ENCODE measurements at places on chromosomes 6 and 20. TPM values are rescaled to one million over a fixed set of nuclear protein-coding genes. Genes with fewer than 3 reads are reported as not detected.

DNA sequence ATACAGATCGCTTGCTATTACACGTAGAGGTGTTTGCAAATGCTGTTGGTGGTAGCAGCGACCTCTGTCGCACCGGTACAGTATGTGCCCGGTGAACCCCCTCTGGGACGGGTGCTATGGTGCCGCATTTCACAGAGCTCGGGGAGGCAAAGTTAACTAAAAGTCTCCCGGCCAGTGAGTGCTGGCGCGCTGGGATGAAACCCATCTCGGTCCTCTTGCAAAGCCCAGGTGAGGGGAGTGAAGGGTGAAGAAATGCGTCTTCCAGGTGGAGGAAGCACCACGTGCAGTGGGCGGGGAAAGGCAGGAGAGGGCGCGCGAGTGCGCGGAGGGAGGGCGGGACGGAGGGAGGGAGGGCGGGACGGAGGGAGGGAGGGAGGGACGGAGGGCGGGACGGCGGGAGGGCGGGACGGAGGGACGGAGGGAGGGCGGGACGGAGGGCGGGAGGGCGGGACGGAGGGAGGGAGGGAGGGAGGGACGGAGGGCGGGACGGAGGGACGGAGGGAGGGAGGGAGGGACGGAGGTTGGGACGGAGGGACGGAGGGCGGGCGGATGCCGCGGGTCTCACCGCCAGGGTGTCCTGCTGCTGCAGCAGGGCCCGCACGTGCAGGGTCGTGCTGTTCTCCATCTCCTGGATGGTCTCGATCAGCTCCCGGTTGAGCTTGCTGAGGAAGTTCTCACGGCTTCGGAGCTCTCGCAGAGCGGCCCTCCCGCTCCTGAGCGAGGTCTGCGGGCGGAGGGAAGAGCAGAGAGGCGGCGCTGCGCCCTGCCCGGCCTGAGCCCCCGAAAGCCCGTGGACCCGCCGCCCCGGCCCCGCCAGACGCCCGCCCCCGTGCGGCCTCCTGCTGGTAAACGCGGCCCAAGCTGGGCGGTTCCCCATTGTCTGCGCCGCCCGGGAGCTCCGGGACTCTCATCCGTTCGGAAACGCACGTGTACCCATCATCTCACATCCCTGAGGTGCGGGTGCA is 11.7 kb downstream of the C20orf96 start:
- peaks cover 5% of the 10 kb centered on the region for H3K36me3 ChIP-seq
- no peaks in the 10 kb centered on the region for H3K27me3 ChIP-seq
- no peak overlapping the region for H3K4me3 ChIP-seq

GRCh38 chr6:34278833-34279232 is 30.0 kb upstream of the SMIM29 start:
- no peak for DNase-seq
- no peaks in the 10 kb centered on the region for H3K4me1 ChIP-seq
- no peaks in the 10 kb centered on the region for H3K27me3 ChIP-seq
- H3K4me3 ChIP-seq = no peak overlapping the region

- no peaks in the 10 kb centered on the region for H3K36me3 ChIP-seq
- DNase-seq = peak; percentile 4
- H3K4me1 ChIP-seq = peaks cover 15% of the 10 kb centered on the region
- H3K27ac ChIP-seq = no peak overlapping the region
- no peaks in the 10 kb centered on the region for H3K27me3 ChIP-seq
- no peak overlapping the region for H3K4me3 ChIP-seq
Observed at GRCh38 chr20:58697867-58698703, 5.5 kb downstream of the NPEPL1 start.

- H3K4me1 ChIP-seq = no peaks in the 10 kb centered on the region
- H3K36me3 ChIP-seq = no peaks in the 10 kb centered on the region
- no peak overlapping the region for H3K4me3 ChIP-seq
- H3K27me3 ChIP-seq = no peaks in the 10 kb centered on the region
Observed at GRCh38 chr6:96795481-96795880, 41.8 kb downstream of the GPR63 start.

DNA sequence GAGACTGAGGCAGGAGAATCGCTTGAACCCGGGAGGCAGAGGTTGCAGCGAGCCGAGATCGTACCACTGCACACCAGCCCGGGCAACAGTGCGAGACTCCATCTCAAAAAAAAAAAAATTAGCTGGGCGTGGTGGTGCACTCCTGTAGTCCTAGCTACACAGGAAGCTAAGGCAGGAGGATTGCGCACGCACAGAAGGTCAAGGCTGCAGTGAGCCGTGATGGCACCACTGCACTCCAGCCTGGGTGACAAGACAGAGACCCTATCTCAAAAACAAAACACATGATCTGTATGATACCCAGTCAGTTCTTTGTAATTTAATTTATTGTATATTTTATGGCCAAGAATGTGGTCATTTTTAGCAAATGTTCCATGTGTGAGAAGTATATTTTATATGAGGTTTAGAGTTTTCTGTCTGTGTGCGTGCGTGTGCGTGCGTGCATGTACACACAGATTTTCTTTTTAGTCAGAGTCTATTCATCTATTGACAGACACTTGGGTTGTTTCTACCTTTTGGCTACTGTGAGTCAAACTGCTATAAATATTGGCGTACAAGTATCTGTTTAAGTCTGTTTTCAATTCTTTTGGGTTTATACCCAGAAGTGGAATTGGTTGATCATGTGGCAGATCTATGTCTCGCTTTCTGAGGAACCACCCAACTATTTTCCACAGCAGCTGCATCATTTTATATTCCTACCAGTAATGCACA is 22.2 kb upstream of the MYL9 start:
- DNase-seq = no peak
- no peaks in the 10 kb centered on the region for H3K27me3 ChIP-seq
- no peak overlapping the region for H3K4me3 ChIP-seq
- H3K36me3 ChIP-seq = peaks cover 9% of the 10 kb centered on the region
- H3K27ac ChIP-seq = no peak overlapping the region
- no peaks in the 10 kb centered on the region for H3K4me1 ChIP-seq

DNA sequence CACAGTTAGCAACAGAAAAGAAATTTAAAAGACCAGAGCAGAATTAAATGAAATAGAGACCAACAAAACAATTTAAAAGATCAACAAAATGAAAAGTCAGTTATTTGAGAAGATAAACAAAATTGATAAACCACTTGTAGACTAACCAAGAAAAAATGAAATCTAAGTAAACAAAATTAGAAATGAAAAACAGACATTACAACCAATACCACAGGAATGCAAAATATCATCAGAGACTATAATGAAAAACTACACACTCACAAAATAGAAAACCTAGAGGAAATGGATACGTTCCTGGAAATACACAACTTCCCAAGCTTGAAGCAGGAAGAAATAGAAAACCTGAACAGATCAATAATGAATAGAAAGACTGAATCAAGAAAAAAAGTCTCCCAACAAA is 97.8 kb downstream of the WDR27 start:
- no peak overlapping the region for H3K4me3 ChIP-seq
- no peaks in the 10 kb centered on the region for H3K27me3 ChIP-seq
- H3K4me1 ChIP-seq = no peaks in the 10 kb centered on the region
- no peak for DNase-seq
- H3K36me3 ChIP-seq = no peaks in the 10 kb centered on the region
- H3K27ac ChIP-seq = no peak overlapping the region

- H3K4me3 ChIP-seq = no peak overlapping the region
- no peaks in the 10 kb centered on the region for H3K27me3 ChIP-seq
- DNase-seq = no peak
- H3K27ac ChIP-seq = no peak overlapping the region
Observed at GRCh38 chr20:63934271-63935068, 21.7 kb downstream of the UCKL1 start.

DNA sequence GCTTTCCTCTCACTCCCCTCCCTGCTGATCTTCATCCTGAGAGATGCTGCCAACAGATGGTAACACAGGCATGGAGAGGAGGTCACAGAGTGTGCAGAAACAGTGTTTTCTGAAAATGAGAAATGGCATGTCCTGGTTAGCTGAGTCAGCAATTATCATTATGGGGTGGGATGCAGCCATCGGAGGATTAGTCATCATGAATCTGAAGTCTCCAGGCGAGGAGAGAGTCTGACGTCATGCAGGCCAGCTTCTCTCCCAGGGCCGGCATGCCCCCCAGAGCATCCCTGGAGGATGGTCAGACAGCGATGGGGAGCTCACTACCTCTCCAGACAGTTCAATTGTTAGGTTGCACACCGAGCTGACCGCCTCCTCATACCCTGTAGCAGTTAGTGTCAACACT is 4.7 kb upstream of the GTSF1L start:
- H3K27me3 ChIP-seq = no peaks in the 10 kb centered on the region
- no peaks in the 10 kb centered on the region for H3K4me1 ChIP-seq
- no peaks in the 10 kb centered on the region for H3K36me3 ChIP-seq
- H3K27ac ChIP-seq = no peak overlapping the region

DNA sequence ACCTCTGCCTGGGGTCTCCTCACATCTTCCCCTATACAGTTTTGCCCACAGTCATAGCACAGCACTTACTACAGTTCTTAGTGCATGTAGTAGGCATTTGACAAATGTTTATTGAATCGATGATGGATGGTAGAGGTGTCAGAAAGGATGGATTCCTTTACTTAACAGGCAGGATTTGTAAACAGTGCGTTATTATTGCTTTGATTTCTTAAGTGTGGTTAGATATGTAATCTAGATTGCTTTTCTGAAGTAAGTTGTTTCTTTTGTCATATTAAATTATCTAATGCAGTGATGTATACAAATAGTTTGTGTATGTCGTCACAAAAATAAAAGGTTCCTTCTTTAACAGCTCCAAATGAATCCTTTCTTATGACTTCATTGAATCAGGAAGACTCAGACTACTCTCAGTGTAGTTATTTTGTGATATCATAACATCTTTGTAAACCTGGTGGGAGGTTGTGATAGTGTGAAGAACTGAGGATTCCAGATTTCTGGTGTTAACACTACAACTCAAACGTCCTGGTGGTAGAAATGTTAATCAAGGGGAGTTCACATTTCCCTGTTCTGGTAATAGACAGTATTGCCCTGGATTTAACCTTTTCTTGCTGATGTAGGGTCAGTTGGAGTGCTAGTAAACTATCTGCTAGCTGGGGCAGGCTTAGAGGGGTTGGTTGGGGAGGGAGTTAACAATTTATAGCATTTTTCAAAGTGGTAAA is 87.7 kb downstream of the HIVEP1 start:
- H3K4me3 ChIP-seq = no peak overlapping the region
- no peaks in the 10 kb centered on the region for H3K27me3 ChIP-seq
- no peak overlapping the region for H3K27ac ChIP-seq
- no peaks in the 10 kb centered on the region for H3K36me3 ChIP-seq

The TEAD3 gene
- 8.9 TPM for total RNA-seq

The RAB32 gene
- 7.3 TPM for total RNA-seq

DNA sequence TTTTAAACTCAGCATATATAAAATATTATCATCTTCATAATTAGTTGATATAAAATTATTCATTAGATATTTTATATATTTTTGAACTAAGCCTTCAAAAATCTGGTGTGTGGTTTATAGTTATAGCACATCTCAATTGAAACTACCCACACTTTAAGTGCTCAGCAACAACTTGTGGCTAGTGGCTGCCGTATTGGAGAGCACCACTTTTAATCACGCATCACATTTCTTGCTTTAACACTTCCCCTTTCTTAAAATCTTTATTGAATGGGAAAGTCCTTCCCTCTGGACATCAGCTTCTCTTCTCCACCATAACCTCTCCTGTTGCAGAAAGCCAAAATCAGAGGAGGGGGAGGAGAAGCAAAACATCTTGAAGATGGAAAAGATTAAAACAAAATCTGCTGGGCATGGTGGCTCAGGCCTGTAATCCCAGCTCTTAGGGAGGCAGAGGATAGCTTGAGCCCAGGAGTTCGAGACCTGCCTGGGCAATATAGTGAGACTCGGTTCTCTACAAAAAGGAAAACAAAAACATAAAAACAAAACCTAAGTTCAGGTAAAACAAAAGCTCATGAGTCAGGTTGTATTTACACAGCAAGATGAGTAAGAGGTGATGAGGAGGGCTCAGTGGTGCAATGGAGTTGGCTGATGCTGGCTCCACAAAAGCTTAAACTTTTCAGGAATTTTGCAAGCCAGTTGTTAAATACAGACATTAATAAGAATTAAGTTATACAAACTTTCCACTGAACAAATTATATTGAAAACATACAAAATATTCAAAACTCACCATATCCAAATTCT is 237.0 kb upstream of the SUPT3H start:
- H3K4me1 ChIP-seq = no peaks in the 10 kb centered on the region
- no peaks in the 10 kb centered on the region for H3K27me3 ChIP-seq
- no peaks in the 10 kb centered on the region for H3K36me3 ChIP-seq
- H3K27ac ChIP-seq = no peak overlapping the region

DNA sequence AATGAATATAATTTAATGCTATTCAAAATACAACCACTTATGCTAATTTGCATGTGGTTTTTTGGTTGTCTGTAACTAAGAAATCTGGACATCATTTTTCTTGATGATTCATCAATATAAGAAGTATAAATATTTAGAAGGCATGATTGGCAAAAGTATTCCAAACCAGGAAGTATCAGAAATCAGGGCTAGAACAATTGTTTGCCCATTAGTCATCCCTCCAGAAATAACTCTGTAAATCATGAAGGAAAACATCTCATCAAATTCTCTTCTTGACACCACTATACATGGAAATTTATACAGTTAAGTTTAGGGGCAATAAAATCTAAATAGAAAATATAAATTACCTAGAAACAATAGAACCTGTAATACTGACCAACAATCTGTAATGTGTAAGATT is 554.7 kb upstream of the HS3ST5 start:
- H3K4me3 ChIP-seq = no peak overlapping the region
- no peaks in the 10 kb centered on the region for H3K27me3 ChIP-seq
- H3K36me3 ChIP-seq = no peaks in the 10 kb centered on the region
- no peak for DNase-seq
- H3K4me1 ChIP-seq = no peaks in the 10 kb centered on the region

DNA sequence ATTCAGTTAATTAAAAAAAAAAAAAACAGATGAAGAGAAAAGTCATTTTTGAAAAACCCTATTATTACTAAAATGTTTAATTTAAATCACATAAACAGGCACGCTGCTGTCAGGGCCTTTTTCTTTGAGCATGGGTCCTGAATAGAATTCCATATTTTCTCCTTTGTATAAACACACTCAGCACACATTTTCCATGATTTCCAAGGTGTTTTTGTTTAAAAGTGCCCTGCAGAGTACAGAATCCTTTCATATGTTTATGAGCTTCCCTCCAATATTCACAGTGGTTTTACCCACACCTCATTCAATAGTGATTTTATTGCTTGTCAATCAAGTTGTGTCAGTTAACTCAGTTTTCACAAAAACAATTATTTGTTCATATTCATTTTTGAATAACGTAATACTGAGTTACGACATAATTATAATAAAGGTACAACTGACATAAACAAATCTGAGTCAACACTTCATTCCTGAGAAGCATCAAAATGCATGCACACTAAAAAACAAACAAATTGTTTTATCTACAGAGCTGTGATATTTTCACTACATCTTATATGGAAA is 15.2 kb downstream of the SLC35B3 start:
- no peak overlapping the region for H3K4me3 ChIP-seq
- no peak overlapping the region for H3K27ac ChIP-seq
- DNase-seq = no peak
- H3K27me3 ChIP-seq = no peaks in the 10 kb centered on the region

The IL17A gene
- total RNA-seq = not detected

The FLRT3 gene
- 3.1 TPM for total RNA-seq

- no peak for DNase-seq
- H3K27me3 ChIP-seq = no peaks in the 10 kb centered on the region
- H3K36me3 ChIP-seq = no peaks in the 10 kb centered on the region
Observed at GRCh38 chr20:62234339-62234738, 4.0 kb upstream of the OSBPL2 start.

The LY6G6D gene
- not detected for total RNA-seq
